ENCODE measurements at places on chromosomes 4 and X. TPM values are rescaled to one million over a fixed set of nuclear protein-coding genes. Genes with fewer than 3 reads are reported as not detected.

GRCh38 chr4:153084980-153085630 lies 119.1 kb upstream of the TRIM2 start:
- peak; percentile 78 for DNase-seq

Gene CT45A8
- total RNA-seq: not detected

- DNase-seq: no peak
Measured at GRCh38 chr4:1402516-1403091, 3.6 kb downstream of the NKX1-1 start.

DNA sequence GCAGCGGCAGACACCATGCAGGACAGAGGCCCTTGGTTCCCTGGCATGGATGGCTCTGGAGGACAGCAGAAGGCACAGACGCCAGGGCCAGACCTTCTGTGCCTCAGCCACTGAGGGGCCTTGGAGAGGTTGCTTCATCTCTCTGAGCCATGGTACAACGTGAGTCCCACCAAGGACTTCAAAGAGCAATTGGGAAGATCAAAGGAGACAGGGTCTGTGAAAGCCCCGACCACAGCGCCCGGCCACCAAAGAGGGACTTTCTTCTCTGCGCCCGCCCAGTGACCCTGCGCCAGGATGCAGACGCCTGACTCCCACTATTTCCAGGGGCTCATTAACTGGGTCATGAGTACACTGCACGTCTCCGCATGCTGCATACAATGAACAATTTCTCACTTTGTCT lies 174.0 kb downstream of the AFAP1 start:
- DNase-seq: no peak

DNA sequence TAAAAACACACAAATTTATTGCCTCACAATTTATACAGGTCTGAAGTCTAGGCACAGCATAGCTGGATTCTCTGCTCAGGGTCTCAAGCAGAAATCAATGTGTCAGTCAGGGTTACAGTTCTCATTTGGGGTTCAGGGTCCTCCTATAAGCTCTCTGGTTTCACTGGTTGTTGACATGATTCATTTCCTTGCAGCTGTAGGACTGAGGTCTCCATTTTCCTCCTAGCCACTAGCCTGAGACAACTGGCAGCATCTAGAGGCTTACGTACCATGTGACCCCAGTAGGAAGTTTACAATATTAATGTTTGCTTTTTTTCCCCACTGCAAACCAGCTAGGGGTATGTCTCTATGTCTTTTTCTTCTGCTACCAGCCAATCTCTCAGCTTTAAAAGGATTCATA lies 102.5 kb downstream of the CPEB2 start:
- DNase-seq: no peak

- DNase-seq: no peak
Measured at GRCh38 chrX:103540145-103540544, 20.9 kb upstream of the RAB40A start.

Data from activated CD4-positive, alpha-beta T cell treated with anti-CD3 and anti-CD28 coated beads, Interleukin-2, amount 10 ng/mL, durations not matched to agents 7 days and 5 days (primary cell).